ENCODE measurements at places on chromosomes 5 and 9. TPM values are rescaled to one million over a fixed set of nuclear protein-coding genes. Genes with fewer than 3 reads are reported as not detected.
A peak's percentile ranks its signal among the peaks of the same experiment; 100 is the strongest.

The PHF24 gene
- total RNA-seq, result 0.16 TPM

The SLC6A19 gene
- total RNA-seq, result not detected

The ZNF883 gene
- 1.9 TPM for total RNA-seq

The UIMC1 gene
- total RNA-seq, result 36.1 TPM

DNA sequence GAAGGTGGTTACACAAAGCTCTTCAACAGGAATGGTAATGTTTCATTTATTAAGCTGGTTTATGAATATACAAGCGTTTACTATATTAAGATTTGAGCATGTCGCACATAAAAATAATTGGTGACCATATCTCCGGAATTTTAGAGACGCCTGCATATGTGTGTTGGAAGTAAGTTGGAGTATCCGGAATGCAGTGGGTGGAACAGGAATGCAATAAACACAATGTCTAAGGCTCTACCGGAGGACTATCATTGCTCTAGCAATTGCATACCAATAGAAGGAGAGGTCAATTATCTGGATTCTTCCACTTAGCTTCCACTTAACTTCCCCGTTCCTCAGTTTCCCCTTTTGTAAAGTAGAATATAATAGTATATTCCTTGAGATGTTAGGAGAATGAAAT lies 1.1 kb upstream of the CEP78 start:
- H3K27me3 ChIP-seq, result no peaks in the 10 kb centered on the region
- H3K4me1 ChIP-seq, result peaks cover 5% of the 10 kb centered on the region
- no peaks in the 10 kb centered on the region for H3K36me3 ChIP-seq
- H3K27ac ChIP-seq, result no peak overlapping the region
- peak overlapping the region; percentile 72 for H3K4me3 ChIP-seq

DNA sequence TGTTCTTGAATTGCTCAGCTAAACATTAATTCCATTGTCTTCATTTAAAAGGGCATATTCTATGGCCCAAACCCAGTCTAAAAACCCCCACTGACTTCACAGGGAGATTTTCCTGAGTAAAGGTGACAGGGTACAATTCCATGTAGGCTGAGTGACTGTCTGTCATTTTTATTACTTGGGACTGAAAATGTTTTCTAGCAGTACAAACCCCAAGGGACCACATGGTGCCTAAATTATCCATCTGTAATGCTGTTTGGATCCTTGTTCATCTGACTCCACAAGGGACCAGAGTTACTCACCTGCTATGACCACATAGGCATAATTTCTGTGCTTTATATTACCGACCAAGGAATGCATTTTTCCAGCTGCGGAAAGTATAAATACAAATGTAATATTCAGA lies 349.1 kb downstream of the ZNF608 start:
- no peaks in the 10 kb centered on the region for H3K36me3 ChIP-seq
- H3K27ac ChIP-seq, result no peak overlapping the region
- peaks cover 4% of the 10 kb centered on the region for H3K27me3 ChIP-seq
- H3K4me3 ChIP-seq, result no peak overlapping the region

DNA sequence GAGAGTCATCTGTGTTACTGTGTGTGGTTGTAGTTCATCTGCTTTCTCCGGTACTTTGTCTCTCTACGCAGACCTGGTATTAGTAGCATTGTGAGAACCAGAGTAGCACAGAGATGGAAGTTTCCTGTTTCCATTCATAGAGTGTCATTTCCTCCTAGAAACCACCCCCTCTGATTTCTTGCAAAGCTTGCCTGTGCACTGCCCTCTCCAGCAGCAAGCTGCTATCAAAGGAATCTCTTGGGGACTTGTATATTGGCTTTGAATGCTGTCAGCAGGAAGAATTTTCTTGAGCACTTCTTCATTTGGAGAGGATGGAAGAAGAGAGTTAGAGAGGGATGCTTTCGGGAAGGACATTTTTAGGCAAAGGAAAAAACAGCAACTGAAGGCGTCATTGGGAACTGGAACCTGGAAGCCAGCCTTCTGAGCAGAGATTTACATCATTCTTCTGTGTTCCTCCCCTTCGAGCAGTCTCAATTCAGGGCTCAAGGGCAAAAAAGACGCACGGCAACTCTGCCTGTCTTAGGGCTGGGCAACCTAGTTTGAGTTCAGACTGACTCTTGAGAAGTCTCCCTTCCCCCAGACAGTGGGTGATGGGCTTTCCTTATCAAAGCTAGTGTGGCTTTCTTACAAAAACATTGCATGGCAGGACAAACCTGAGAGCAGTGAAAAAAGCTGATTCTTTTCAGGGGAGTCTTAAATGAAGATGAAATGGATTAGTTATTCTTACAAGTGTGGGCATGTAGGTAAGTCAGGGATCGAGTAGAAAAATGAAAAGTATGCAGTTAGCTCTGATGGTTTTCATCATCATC lies 226.3 kb downstream of the AOPEP start:
- peaks cover 23% of the 10 kb centered on the region for H3K4me1 ChIP-seq
- DNase-seq, result no peak
- no peak overlapping the region for H3K27ac ChIP-seq
- H3K4me3 ChIP-seq, result no peak overlapping the region
- H3K27me3 ChIP-seq, result no peaks in the 10 kb centered on the region
- H3K36me3 ChIP-seq, result peaks cover 3% of the 10 kb centered on the region

DNA sequence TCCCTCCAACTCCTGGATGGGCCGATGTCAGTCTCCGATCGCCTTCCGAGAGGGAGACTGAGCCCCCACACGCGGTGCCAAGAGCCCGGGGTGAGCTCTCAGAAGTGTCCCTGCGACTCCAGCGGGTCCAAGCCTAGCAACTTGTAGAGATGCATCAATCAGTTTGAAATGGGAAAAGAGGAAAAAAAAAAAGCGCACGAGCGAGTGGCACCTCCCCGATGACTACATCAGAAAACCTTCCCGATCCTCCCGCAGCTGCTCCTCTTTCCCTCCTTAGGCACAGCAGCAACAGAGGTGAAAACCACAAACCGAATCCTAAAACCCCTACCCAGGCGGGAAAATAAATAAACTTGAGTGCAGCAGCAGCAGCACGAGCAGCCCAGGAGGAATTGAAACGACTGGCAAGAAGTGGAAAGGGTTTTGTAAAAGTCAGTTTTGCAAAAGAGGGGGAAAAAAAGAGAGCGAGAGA lies 1.0 kb upstream of the EFNA5 start:
- H3K4me3 ChIP-seq, result peak overlapping the region; percentile 77
- DNase-seq, result peak; percentile 76
- peak overlapping the region; percentile 20 for H3K27ac ChIP-seq
- H3K27me3 ChIP-seq, result peaks cover 4% of the 10 kb centered on the region
- H3K36me3 ChIP-seq, result no peaks in the 10 kb centered on the region

DNA sequence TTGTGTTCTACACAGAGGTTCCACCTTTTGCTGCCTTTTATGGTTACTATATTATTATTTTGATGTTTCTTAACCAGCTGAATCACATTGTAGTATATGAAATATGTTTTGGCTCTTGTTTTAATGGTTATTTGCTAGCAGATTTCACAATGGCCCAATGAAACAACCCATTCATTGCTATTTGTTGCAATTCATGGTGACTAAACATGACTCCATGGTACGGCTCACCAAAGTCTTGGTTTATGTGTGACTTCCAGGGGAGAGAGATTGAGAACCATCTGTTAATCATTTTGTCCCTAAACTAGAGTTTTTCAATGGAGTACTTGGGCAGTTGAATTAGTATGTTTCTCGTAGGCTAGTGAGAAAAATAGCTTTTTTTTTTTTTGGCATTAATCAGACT lies 108.4 kb downstream of the GHR start:
- no peaks in the 10 kb centered on the region for H3K36me3 ChIP-seq
- H3K27me3 ChIP-seq, result no peaks in the 10 kb centered on the region
- H3K27ac ChIP-seq, result no peak overlapping the region
- H3K4me1 ChIP-seq, result no peaks in the 10 kb centered on the region

DNA sequence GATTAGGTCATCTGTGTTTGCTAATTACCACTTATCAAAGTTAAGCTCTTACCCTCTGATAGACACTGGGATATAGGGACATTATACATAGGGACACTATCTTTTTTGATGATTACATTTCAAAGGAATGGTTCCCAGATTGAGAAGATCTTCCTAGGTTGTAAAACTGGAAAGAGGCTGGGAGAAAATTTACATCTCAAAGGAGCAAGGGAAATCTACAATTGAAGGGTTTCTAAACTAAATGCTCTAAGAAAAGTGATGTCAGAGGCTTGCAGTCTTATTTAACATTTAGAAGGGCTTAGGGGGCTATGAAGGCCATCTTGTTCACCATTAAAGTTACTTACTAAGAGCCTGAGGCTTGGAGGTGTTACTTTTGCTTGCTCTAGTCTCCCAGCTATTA lies 242.8 kb downstream of the PRR16 start:
- H3K4me3 ChIP-seq, result no peak overlapping the region
- H3K36me3 ChIP-seq, result no peaks in the 10 kb centered on the region
- H3K4me1 ChIP-seq, result no peaks in the 10 kb centered on the region
- no peak overlapping the region for H3K27ac ChIP-seq

DNA sequence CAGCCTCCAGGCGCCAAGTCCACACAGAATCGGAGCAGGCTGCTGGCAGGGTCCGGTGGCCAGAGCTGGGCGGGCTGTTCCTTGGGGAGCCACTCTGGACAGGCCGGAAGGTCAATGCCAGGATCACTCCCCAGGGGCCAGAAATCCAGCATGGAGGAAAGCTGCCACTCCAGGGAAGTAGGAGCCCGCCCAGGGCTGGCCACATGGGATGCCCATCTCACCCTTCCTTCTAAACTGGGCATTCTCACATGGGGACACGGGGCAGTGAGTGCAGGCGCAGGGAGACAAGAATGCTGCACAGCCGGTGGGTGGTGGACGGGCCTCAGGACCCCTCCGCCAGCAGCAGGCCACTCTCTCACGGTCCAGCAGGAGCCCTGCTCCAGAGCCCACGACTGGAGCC lies 58.2 kb downstream of the ADAMTS2 start:
- no peaks in the 10 kb centered on the region for H3K4me1 ChIP-seq
- no peak overlapping the region for H3K27ac ChIP-seq
- no peaks in the 10 kb centered on the region for H3K36me3 ChIP-seq

- no peaks in the 10 kb centered on the region for H3K36me3 ChIP-seq
- no peak for DNase-seq
- H3K4me3 ChIP-seq, result no peak overlapping the region
- H3K27me3 ChIP-seq, result no peaks in the 10 kb centered on the region
These were observed 56.6 kb downstream of the KCNN2 start for GRCh38 chr5:114418176-114419066.

- H3K4me3 ChIP-seq, result no peak overlapping the region
- no peaks in the 10 kb centered on the region for H3K4me1 ChIP-seq
- H3K27me3 ChIP-seq, result peaks cover 10% of the 10 kb centered on the region
- H3K36me3 ChIP-seq, result no peaks in the 10 kb centered on the region
- no peak overlapping the region for H3K27ac ChIP-seq
These were observed 21.6 kb downstream of the CATSPER3 start for GRCh38 chr5:134989266-134989830.

DNA sequence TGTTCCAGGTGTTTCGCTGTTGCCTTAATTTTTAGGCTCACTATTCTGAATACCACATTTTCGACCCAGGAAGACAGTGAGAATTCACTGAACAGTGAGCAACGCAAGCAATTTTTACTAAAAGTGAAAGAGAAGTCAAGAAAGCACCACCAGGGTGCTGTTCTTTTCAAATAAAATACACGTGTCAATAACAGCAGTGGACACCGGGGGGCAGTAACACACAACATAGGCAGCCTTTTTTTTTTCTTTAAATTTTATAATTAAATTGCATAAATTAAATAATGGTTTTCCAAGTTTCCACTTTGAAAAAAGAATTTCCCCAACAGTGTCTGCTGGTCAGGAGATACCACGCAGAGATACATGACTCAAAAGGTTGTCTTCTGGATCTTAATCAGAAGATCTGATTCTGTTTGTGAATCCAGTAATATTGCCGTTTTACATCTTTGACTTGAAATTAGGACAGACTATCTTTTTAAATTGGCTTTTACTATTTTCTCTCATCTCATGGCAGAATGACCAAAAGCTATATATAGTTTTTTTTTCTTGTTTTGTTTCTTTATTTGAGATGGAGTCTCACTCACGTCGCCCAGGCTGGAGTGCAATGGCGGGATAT lies 47.1 kb upstream of the SH3GL2 start:
- no peak overlapping the region for H3K4me3 ChIP-seq
- no peak overlapping the region for H3K27ac ChIP-seq
- H3K27me3 ChIP-seq, result no peaks in the 10 kb centered on the region
- H3K4me1 ChIP-seq, result no peaks in the 10 kb centered on the region

DNA sequence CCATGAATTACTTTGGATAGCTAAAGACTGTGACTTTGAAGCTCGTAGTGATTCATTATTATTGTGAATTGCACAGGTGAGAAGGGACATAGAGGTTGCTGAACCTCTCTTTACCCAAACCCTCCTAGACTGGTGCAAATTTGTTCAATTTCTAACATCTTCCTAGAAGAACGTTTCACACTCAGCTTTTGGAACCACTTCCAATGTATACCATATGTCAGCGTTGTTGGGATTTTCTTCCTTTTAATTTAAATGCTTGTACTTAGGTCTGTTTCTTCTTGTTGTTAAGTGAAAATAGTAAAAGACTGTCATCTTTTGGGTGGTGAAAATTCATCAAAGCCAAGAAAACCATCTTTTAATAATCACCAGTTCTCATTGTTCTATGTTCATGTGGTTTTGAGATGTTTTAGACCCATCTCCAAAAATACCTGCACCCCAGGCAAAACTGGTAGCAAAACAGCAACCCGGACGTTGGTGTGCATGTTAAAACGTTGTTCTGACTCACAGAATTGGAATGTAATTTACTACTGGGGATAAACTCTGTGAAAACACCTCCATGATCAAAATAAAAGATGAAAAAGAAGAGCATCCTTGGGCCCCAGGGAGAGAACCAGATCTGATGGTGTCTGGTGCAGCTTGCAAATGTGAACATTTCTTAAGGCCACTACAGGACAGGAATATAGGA lies 238.3 kb downstream of the NPR3 start:
- no peak overlapping the region for H3K4me3 ChIP-seq
- H3K27ac ChIP-seq, result no peak overlapping the region
- H3K4me1 ChIP-seq, result no peaks in the 10 kb centered on the region
- no peaks in the 10 kb centered on the region for H3K27me3 ChIP-seq
- DNase-seq, result no peak
- H3K36me3 ChIP-seq, result no peaks in the 10 kb centered on the region

- H3K4me1 ChIP-seq, result no peaks in the 10 kb centered on the region
- no peaks in the 10 kb centered on the region for H3K36me3 ChIP-seq
- H3K4me3 ChIP-seq, result no peak overlapping the region
- no peak overlapping the region for H3K27ac ChIP-seq
- no peak for DNase-seq
These were observed 18.8 kb upstream of the ENHO start for GRCh38 chr9:34541540-34541939.

- no peaks in the 10 kb centered on the region for H3K36me3 ChIP-seq
- H3K27me3 ChIP-seq, result no peaks in the 10 kb centered on the region
- no peak overlapping the region for H3K27ac ChIP-seq
- H3K4me3 ChIP-seq, result no peak overlapping the region
- DNase-seq, result no peak
These were observed 59.5 kb upstream of the EQTN start for GRCh38 chr9:27356446-27356845.

GRCh38 chr5:14525397-14525796 lies 56.2 kb upstream of the OTULINL start:
- H3K27me3 ChIP-seq, result no peaks in the 10 kb centered on the region
- H3K4me1 ChIP-seq, result no peaks in the 10 kb centered on the region
- no peak overlapping the region for H3K4me3 ChIP-seq
- no peaks in the 10 kb centered on the region for H3K36me3 ChIP-seq
- no peak for DNase-seq
